ENCODE measurements at places on chromosomes 16 and 17. TPM values are rescaled to one million over a fixed set of nuclear protein-coding genes. Genes with fewer than 3 reads are reported as not detected.
A peak's percentile ranks its signal among the peaks of the same experiment; 100 is the strongest.

C17orf78 gene
- total RNA-seq = not detected

BAIAP3 gene
- total RNA-seq = 3.2 TPM

CCL7 gene
- not detected for total RNA-seq

KRT20 gene
- 0.13 TPM for total RNA-seq

DNAH17 gene
- 0.86 TPM for total RNA-seq

KRT25 gene
- total RNA-seq = not detected

TERB1 gene
- not detected for total RNA-seq

DNA sequence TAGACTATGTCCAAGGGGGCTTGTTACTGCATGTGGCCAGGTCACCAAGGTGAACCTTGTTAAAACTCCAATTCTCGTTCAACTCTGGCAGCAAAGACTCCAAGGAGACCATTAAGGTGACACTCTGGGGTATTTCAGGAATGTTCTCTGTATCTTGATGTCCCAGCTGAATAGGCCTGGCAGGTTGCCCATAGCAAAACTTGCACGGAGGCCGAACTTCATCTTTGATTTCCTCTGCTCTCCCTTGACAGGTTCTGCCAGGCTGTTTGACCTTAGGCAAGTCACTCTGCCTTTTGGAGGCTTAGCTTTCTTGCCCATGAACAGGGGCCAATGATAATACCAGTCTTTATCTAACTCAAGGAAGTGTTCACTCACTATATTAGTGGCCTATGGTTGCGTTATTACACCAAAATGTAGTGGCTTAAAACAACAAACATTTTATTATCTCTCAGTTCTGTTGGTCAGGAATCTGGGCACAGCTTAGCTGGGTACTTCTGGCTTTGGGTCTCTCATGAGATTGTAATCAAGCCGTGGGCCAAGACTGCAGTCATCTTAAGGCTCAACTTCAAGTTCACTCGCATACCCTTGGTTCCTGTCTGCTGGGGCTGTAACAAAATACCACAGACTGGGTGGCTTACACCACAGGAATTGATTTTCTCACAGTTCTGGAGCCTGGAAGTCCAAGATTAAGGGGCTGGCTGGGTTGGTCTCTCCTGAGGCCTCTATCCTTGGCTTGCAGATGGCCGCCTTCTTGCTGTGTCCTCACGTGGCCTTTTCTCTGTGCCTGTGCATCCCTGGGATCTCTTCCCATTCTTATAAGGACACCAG lies 168.5 kb downstream of the UTP18 start:
- H3K4me1 ChIP-seq = no peaks in the 10 kb centered on the region
- no peak for DNase-seq
- no peaks in the 10 kb centered on the region for H3K27me3 ChIP-seq
- H3K36me3 ChIP-seq = no peaks in the 10 kb centered on the region
- H3K27ac ChIP-seq = no peak overlapping the region
- H3K4me3 ChIP-seq = no peak overlapping the region

GRCh38 chr17:57678393-57678792 lies 66.7 kb downstream of the CCDC182 start:
- no peaks in the 10 kb centered on the region for H3K4me1 ChIP-seq
- no peaks in the 10 kb centered on the region for H3K27me3 ChIP-seq
- no peak for DNase-seq
- H3K4me3 ChIP-seq = no peak overlapping the region

DNA sequence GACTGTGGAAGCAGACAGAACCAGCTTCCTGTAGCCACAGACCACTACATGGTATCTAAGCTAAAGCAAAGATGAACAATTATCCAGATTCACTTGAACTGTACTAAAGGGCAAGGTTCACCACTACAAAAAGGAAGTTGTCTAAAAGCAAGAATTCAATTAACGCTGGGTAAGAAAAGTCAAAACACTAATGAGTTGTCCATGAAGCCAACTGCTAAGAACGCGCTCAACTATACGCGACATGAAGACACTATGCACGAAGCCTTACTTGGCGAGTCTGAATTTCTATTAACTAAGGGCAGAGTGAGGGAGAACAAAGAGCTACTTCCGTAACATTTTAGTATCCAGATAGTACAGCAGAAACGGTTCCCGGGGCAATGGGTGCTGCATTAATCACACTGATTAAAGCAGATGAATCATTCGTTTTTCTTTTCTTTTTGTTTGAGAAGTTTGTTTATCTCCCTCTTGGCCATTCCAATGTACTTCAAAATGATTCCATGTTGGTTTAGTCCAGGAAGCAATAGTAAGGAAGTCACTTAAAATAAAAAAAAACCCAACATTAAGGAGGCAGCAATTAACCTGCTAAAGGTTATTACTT lies 2.8 kb upstream of the RPS15A start:
- H3K27me3 ChIP-seq = no peaks in the 10 kb centered on the region
- DNase-seq = no peak
- no peak overlapping the region for H3K27ac ChIP-seq
- H3K36me3 ChIP-seq = peaks cover 14% of the 10 kb centered on the region
- no peak overlapping the region for H3K4me3 ChIP-seq
- peaks cover 58% of the 10 kb centered on the region for H3K4me1 ChIP-seq

DNA sequence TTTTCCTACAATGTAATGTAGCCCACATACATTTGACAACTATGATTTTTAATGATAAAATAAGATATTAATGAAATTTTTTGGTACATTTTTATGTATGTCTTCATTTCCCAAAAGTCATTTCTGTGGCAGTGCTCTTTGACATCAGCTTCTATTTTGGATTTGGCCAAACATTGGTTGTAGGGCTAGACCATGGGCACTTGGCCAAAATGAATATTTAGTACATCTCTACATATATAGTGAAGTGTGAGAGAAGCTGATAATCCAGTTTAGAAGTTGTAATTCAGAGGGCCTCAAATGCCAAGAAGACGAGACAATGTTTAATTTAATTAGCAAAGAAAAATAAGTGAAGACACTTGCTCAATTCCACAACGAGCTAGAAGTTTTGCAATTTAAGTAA lies 724.9 kb upstream of the SOX9 start:
- no peak overlapping the region for H3K4me3 ChIP-seq
- no peaks in the 10 kb centered on the region for H3K36me3 ChIP-seq
- H3K27me3 ChIP-seq = no peaks in the 10 kb centered on the region
- H3K27ac ChIP-seq = no peak overlapping the region
- DNase-seq = no peak
- H3K4me1 ChIP-seq = no peaks in the 10 kb centered on the region

GRCh38 chr16:21302454-21302853 lies 24.4 kb upstream of the CRYM start:
- no peak for DNase-seq
- peaks cover 27% of the 10 kb centered on the region for H3K4me1 ChIP-seq
- no peak overlapping the region for H3K27ac ChIP-seq
- no peaks in the 10 kb centered on the region for H3K36me3 ChIP-seq
- peak overlapping the region; percentile 86 for H3K4me3 ChIP-seq

DNA sequence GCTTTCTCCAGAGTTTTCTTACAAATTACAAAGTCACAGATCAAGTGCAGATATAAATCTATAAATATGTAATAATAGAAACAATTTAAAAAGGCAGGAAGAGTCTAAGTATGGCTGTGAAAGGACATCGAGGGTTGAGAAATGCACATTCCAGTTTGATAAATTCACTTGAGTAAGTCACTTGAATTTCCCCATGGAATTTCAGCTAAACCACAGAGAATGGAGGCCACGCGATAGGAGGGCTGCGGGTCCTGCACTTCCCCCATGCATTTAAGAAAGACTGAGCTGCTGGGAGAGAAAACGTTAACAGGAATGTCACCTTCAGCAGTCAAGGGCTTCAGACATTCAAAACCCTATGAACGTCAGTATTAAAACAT lies 6.1 kb upstream of the MXRA7 start:
- DNase-seq = no peak
- H3K4me1 ChIP-seq = peaks cover 18% of the 10 kb centered on the region
- H3K27ac ChIP-seq = no peak overlapping the region

DNA sequence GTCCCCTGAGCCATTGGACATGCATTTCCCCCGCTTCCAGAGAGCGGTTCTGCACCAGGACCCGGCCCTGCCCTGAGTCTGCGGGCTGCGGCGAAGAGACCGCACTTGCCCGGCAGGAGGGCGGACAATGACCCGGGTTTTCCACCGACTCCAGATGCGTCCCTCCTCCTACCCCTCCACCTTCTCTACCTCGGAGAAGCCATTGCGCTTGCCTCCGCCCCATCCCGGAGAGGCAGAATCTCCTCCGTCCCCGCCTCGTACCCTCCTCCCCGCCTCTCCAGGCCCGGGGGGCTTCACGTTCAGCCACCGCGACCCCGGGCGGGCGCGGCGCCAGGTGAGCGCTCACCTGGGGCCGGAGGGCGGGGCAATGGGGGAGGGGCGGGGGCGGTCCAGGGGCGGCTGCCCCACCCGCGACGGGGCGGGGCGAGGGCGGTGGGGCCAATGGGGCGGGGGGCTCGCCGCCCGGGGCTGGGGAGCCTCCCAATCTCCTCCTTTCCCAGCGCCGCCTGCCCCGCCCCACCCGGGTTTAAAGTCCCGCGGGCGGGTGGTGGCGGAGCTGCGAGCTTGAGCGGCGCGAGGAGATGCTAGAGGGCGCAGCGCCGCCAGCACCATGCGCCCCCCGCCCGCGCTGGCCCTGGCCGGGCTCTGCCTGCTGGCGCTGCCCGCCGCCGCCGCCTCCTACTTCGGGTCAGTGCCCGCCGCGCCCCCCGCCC lies at the start of gene WNT9B:
TSS of gene WNT9B (plus strand) at position 555 of the 713 bp plus-strand sequence. CDS start at position 611, 56 bp downstream.
- H3K4me1 ChIP-seq = peaks cover 40% of the 10 kb centered on the region
- 0 out of 2 replicates have a peak, but pooled peaks cover 2% of the 10 kb centered on the region for H3K27me3 ChIP-seq
- peak within 1 kb of the TSS; percentile 52 for H3K4me3 ChIP-seq
- H3K27ac ChIP-seq = no peak within 1 kb of the TSS

- no peak overlapping the region for H3K4me3 ChIP-seq
- H3K36me3 ChIP-seq = no peaks in the 10 kb centered on the region
- no peak overlapping the region for H3K27ac ChIP-seq
- no peaks in the 10 kb centered on the region for H3K4me1 ChIP-seq
- DNase-seq = no peak
Measured at GRCh38 chr17:10579270-10579669, 29.8 kb upstream of the MYH2 start.

DNA sequence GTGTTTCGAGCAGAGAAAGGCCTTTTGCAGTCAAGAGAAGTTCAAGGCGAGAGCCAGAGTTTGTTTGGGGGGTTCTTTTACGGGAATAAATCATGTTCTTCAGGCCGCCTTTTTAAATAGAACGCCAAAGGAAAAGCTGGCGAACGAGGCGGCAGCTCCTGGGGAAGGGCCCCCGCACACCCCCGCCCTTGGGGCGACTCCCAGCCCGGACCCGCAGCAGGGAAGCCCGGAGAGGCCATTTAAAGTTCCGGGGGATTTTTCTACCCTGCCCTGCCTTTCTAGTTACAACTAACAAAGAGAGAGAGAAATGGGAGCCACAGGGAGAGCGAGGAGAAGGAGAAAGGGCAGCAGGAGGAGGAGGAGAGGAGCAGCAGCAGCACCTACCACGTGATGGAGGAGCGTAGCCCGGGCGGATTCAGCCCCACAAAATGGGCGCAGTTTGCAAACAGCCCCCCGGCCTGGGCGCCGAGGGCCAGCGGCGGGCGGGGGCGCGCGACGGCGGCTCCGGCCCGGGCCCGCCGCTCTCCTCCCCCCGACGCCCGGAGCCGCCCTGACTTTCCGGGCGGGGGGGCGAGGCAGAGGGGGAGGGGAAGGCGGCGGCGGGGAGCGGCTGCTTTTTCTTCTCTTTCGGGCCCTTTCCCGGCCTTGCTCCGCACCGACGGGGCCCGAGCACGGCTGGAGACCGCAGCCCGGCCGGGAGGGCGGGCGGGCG lies 634 bp downstream of the KANSL1 start:
- DNase-seq = peak; percentile 68
- H3K4me3 ChIP-seq = peak overlapping the region; percentile 89
- H3K27ac ChIP-seq = peak overlapping the region; percentile 96
- H3K4me1 ChIP-seq = peaks cover 57% of the 10 kb centered on the region
- no peaks in the 10 kb centered on the region for H3K27me3 ChIP-seq

GRCh38 chr17:205148-205669 lies 23.8 kb upstream of the DOC2B start:
- H3K36me3 ChIP-seq = no peaks in the 10 kb centered on the region
- H3K4me1 ChIP-seq = peaks cover 4% of the 10 kb centered on the region
- no peak for DNase-seq
- H3K4me3 ChIP-seq = no peak overlapping the region
- peaks cover 15% of the 10 kb centered on the region for H3K27me3 ChIP-seq
- no peak overlapping the region for H3K27ac ChIP-seq

DNA sequence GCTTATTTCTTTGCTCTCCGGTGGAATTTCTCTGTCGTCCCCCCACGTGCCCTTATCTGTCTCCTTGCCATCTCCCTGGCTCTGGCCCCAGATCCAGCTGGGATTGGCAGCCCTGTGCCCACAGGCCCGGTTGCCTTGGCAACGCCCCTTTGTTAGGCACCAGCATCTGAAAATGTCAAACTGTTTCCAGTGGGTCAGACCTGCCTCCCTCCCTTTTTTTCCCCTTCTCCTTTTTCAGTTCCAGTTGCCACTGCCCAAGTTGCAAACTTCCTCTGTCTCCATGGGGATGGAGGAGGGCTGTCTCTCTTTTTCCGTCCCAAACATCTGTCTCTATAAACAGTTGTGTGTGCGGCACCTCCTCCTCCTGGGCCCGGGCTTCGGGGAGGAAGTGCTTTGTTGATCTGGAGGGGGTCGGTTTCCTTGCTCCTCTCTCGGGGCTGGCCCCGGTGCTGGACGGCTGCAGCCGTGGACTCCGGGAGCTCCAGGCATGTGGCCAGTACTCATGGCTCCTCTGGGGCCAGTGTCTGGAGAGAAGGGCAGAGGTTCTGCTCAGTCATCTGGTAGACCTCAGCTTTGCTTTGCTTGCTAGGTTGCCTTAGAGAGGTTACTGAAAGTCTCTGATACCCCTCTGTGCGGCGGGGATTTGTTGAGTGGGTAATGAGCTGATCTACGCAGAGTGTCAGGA lies 35.3 kb downstream of the SOCS3 start:
- H3K27me3 ChIP-seq = peaks cover 7% of the 10 kb centered on the region
- H3K4me3 ChIP-seq = no peak overlapping the region
- no peak overlapping the region for H3K27ac ChIP-seq
- peaks cover 17% of the 10 kb centered on the region for H3K4me1 ChIP-seq
- no peak for DNase-seq

DNA sequence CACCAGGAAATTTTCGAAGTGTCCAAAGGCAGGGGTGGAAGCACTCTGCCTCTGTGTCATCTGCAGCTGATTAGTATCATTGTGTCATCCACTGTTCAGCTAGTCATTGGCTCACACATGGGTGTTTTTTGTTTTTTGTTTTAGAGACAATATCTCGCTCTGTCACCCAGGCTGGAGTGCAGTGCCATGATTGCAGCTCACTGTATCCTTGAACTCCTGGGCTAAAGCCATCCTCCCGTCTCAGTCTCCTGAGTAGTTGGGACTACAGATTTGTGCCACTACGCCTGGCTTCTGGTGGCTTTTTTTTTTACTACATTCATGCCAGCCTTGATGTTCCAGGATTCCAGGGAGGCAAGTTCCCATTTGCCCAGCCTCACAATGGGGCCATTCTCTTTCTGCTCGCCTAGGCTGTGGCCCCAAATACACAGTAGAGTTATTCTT lies 32.5 kb upstream of the MYO18A start:
- no peaks in the 10 kb centered on the region for H3K36me3 ChIP-seq
- DNase-seq = peak; percentile 20
